NCI-H2081 treated with DMSO at 0.1 percent for 48 hours (cell line): ENCODE measurements at places on chromosomes 7 and 10.

- no peak for DNase-seq
Measured at GRCh38 chr7:111960984-111961383, 245.2 kb downstream of the DOCK4 start.

- no peak for DNase-seq
Measured at GRCh38 chr7:43652364-43652763, 69.5 kb downstream of the STK17A start.

- DNase-seq, result no peak
Measured at GRCh38 chr7:127619681-127620405, 1.9 kb upstream of the PAX4 start.

- DNase-seq, result no peak
Measured at GRCh38 chr7:17545348-17545747, 246.9 kb downstream of the AHR start.

DNA sequence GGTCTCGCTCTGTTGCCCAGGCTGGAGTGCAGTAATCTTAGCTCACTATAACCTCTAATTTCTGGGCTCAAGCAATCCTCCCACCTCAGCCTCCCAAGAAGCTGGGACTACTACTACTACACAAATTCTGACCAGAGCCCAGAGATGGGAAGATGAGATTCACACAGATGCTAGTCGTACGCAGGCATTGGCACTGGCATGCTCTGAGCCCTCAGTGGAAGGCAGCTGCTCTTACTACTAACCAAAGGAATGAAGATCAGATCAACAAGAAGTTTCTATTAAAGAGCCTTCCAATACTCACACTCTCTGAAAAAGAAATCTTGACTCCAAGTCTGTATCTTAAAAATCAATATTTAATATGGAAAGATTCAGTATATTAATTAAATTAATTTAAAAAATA lies 10.7 kb downstream of the GDF2 start:
- no peak for DNase-seq

- no peak for DNase-seq
Measured at GRCh38 chr10:3741688-3742461, 43.1 kb downstream of the KLF6 start.

DNA sequence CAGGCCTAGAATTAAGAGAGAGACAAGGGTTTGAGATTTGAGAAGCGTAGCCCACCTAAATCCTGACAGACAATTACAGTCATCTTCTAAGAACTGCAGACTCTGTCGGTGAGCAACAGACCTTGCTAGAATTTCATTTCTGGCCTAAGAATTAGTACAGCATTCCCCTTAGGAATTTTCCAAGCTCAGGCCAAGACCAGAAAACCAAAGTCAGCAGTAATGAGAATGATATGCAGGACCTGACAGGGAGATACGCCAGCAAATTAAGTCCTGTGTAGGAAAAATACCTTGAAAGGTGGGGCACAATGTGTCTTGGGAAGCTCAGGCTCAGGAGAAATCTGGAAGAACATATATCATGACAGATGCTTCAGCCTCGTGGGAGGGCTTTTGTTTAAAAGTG lies 52.7 kb upstream of the HERPUD2 start:
- no peak for DNase-seq

DNA sequence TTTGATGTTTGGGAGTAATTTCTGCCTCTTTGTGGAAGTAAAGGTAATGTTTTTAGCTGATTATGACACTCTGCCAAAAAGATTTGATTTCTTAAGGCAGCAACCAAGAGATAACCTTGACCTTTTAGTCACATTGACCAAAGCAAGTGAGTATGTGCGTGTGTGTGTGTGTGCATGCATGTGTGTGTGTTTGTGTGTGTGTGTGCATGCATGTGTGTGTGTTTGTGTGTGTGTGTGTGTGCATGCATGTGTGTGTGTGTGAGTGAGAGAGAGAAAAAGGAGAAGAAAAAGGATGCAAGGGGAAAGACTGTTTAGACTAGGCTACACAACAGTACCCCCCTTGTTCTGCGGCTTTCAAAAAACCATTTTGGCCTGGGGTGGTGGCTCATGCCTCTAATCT lies 88.1 kb upstream of the NPVF start:
- DNase-seq, result no peak

DNA sequence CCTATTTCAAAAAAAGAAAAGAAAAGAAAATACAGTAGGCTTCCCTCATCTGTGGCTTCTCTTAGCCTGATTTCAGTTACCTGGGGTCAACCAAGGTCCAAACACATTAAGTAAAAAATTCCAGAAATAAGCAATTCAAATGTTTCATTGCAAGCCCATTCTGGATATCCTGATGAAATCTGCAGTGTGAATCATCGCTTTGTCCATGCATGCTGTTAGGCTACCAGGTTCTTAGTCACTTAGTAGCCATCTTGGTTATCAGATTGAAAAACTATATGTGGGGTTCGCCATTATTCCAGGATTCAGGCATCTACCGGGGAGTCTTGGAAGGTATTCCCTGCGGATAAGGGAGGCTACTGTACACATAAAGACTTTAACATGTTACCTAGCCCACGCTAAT lies 991 bp upstream of the FAM204A start:
- no peak for DNase-seq

DNA sequence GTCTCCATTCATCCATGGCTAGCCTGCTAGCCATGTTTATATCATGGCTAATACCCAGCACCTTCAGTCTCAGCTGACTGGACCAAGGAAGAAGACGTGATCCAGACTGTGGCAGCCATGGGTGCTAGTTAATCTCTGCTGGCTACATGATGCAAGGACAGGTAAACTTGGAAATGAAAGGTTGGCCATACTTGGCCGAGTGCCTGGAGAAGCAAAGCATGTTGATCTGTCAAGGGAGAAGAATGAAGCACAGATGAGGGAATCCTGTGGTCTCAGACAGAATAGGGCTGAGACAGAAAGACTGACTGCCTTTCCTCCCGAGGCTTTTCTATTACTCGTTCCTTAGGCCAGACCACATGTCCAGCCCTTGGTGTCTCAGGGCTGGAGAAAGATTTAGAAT lies 41.1 kb downstream of the CPVL start:
- no peak for DNase-seq

GRCh38 chr7:22252016-22252415 lies 104.9 kb downstream of the RAPGEF5 start:
- DNase-seq, result no peak

GRCh38 chr10:100743626-100744135 lies 1.7 kb upstream of the PAX2 start:
- DNase-seq, result no peak

GRCh38 chr10:132272231-132272971 lies 35.3 kb downstream of the STK32C start:
- no peak for DNase-seq

- no peak for DNase-seq
Measured at GRCh38 chr7:151195616-151196450, 8.8 kb upstream of the ASB10 start.

DNA sequence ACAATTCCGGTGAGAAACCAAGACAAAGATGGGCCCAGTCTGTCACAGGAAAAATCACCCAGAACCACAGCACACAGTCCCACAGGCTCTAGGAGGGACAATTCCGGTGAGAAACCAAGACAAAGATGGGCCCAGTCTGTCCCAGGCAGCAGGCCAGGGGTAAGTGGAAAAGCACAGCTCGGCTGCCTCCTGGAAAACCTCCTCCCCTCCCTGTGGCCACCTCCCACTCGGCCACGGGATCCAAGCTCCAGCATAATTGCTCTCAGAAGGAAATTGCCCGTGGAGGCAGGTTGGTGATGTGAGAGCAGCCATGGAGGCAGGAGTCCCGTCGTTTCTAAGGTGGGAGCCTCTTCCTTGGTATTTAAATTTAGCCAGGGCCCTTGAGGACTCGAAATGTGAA lies 95.7 kb downstream of the PLXNA4 start:
- DNase-seq, result no peak

DNA sequence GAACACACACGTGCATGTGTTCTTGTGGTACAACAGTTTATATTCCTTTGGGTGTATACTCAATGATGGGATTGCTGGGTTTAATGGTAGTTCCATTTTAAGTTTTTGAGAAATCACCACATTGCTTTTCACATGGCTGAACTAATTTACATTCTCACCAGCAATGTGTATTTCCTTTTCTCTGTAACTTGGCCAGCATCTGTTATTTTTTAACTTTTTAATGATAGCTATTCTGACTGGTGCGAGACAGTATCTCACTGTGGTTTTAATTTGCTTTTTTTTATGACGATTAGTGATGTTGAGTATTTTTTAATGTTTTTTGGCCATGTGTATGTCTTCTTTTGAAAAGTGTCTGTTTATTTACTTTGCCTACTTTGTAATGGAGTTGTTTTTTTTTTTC lies 256.6 kb downstream of the ZWINT start:
- no peak for DNase-seq

DNA sequence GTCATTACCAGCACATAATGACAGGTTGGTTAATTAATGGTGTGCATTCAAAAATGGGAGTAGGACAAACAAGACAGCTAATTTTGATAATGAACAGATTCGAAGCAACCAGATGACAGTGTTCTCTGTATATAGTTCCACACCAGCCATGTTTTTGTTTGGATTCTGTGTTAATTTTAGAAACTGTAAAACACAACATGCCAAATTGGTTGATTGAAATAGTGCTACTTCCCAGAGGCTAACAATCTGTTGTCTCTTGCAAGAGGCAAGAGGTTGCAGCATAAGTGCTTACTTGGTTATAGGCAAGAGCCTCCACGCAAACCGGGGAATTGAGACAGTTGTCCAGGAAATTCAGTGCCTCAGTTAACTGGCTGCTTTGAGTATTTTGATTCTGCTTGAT lies 170.2 kb upstream of the HABP2 start:
- DNase-seq, result no peak

GRCh38 chr10:22369434-22370072 lies 24.3 kb downstream of the SPAG6 start:
- DNase-seq, result no peak

- no peak for DNase-seq
Measured at GRCh38 chr7:135158874-135159273, 11.0 kb downstream of the TMEM140 start.

DNA sequence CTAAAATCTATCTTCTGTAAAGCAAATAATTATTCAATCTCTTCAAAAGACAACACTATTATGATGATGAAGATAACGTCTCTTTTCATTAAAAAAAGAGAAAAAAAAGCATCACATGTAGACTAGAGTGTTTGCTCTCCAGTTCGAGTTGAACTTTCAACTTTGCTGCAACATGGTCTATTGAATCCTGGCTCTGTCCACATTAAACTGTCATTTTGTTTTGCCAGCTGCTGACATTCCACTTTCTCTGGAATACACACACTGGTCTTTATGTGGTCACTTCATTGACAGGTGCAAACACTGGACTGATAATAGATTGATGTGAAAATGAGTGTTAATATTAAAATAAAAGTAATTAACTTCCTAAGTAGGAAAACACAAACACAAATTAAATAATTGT lies 61.7 kb downstream of the PTF1A start:
- no peak for DNase-seq

- no peak for DNase-seq
Measured at GRCh38 chr7:107253599-107253998, 84.8 kb downstream of the HBP1 start.

GRCh38 chr10:70041016-70041415 lies 11.6 kb upstream of the MACROH2A2 start:
- DNase-seq, result no peak

DNA sequence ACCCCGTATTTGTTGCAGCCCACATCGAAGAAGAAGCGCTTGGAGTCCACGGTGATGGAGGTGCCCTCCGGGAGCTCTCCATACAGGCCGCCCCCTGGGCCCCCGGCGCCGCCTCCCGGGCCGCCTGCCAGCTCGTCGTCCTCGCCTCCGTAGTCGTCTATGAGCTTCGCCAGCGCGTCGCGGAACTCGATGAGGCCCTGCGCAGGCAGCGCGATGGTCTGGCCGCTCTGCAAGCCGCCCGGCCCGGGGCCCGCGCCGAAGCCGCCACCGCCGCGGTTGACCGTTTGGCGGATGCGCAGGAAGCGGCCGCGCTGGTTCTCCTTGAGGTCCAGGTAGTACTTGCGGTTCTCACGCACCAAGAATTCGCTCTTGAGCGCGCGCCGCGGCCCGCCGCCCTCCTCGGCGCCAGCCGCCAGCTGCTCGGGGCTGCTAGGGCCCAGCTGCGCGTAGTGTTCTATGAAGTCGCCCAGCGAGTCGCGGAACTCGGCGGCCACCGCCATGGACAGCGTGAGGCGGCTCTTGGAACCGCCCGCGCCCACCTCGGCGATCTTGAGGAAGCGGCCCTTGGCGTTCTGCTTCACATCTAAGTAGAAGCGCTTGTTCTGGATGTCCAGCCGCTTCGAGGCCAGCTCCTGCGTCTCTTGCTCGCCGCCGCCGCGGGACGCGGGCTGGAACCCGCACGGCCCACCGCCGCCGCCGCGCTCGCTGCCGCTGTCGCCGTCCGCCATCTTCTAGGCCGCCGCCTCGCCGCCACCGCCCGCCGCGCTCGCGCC lies 523 bp downstream of the PURB start:
- no peak for DNase-seq

DNA sequence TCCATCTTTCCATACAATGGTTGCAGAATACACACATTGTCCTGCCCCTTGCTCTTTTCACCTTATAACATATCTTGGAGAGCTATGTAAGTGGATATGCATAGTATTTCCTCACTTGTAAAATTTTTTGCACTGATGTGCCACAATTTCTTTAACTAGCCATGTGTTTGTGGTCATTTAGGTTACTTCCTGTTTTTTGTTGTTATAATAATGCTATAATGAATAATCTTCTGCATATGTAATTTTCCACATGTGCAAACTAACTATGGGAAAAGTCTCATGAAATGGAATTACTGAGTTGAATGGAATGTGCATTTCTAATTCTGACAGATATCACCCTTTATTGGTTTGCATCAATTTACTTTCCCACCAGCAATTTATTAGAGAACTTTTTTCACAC lies 2.8 kb downstream of the TAS2R41 start:
- no peak for DNase-seq

DNA sequence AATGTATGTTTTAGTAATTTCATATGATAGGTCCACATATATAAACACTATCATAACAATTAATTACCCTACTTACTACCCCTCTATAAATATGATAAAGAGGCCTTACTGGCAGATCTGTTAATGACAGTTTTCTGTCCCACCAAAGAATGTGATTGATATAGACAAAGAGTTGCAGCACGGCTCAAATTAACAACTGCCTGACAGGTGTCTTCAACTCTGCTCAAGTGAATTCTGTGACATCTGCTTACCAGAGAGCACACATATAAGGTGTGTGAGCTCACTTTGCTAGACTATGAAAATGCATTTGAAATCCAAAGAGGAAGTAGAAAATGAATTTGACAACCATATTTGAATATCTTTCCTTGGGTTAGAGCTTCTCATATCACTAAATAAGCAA lies 36.6 kb downstream of the CACNA2D1 start:
- DNase-seq, result no peak

DNA sequence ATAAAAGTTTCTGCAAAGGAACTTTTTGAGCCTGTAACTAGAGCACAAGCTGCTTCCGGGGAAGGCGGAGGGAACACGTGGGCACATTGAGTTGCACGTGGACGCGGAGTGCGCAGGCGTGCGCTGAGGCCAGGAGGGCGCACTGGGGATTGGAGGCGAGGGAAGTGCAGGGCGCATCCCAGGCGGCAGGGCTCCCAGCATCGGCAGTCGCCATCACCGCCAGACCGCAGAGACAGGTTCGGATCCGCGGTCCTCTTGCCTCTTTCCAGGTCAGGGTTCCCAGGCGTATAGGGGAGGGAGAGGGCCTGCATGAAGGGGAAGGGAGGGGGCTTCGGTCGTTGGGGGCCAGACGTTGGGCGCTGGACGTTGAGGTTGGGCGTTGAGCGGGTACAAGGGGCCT lies at the start of gene TDRD1:
TDRD1 (plus strand) TSS at position 206 of the 400 bp plus-strand sequence. CDS start 8,479 bp downstream, outside the sequence.
- no peak for DNase-seq

GRCh38 chr7:23410446-23411183 lies 59.7 kb downstream of the IGF2BP3 start:
- DNase-seq, result no peak

- no peak for DNase-seq
Measured at GRCh38 chr7:25091176-25091575, 33.9 kb downstream of the CYCS start.

- no peak for DNase-seq
Measured at GRCh38 chr10:45425621-45426563, 51.9 kb downstream of the ALOX5 start.
